A673 (cell line): ENCODE measurements at places on chromosomes 5 and 9. TPM values are rescaled to one million over a fixed set of nuclear protein-coding genes. Genes with fewer than 3 reads are reported as not detected.

The NUTM2G gene
- total RNA-seq: not detected in 2 replicates

The ITGA2 gene
- 0.69 and 0.92 TPM in 2 replicates for total RNA-seq

DNA sequence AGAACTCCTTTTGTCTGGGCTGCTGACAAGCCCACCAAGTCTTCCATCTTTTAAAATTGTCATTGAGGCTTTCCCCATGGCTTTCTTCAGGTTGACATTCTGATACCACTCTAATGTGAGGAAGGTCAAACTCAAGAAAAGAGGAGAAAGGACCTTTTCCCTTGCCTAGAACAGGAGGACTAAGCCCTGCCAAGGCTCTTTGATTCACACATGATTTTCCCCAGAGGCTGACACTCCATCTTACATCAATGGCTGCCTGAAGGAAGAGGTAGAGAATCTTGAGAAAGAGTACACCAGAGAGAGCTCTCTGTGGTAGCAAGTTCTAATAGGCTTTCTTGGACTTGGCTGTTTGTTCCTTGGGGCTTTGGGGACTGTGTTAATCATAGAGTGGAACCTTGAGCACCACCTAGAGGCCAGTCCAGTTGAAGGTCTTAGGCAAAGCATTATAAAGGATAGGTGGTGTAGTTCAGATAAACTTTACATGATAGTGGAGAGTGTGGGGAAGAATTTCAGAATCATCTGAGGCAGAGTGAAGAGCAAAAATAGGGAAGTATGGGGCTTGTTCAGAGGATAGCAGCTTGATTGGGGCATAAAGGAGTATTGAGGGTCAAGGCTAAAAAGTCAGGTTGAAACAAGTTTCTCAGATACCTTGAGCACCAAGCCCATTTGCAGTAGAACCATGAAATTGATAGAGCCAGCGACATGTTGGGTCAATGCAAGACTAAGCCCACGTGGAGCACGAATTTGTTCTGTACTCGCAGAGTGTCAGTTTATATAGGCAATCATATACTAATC lies 36.7 kb downstream of the NDFIP1 start:
- peaks cover 32% of the 10 kb centered on the region for H3K36me3 ChIP-seq
- H3K4me3 ChIP-seq: no peak overlapping the region
- peak; percentile 83 for DNase-seq
- H3K4me1 ChIP-seq: no peaks in the 10 kb centered on the region

DNA sequence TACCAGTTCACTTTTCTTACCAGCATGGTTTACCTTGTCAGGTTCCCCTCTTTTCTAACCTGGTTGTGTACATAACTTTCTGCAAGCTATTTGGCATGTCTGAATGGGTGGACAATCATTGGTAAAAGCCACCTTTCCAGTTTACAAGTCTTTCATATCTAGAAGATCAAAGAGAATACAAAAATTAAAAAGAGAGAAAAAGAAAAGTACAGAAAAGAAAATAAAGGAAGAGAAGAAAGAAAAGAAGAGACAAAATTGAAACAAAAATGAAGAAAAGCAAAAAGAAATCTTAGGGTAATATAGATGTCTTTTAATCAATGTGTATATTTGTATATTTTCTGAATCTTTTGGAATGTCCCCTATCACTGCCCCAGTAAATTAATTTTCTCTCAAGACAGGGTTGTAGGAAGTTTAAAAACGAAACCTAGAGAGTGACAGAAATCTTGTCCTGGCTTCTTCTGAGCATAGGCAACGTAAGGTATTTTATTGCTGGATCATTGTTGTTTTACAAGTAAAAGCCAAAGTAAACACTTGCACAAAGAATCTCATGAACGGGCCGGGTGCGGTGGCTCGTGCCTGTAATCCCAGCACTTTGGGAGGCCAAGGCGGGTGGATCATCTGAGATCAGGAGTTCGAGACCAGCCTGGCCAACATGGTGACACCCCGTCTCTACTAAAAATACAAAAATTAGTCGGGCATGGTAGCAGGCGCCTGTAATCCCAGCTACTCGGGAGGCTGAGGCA lies 98.7 kb upstream of the IFNE start:
- no peaks in the 10 kb centered on the region for H3K4me1 ChIP-seq
- no peak for DNase-seq
- H3K27ac ChIP-seq: no peak overlapping the region
- H3K27me3 ChIP-seq: peaks cover 15% of the 10 kb centered on the region

The ANKDD1B gene
- not detected in 2 replicates for total RNA-seq

The NRARP gene
- 7.4 and 8.9 TPM in 2 replicates for total RNA-seq

The ZSWIM6 gene
- 43.9 and 47.3 TPM in 2 replicates for total RNA-seq
